Immature natural killer cell (primary cell): ENCODE measurements at places on chromosomes 2 and 18. TPM values are rescaled to one million over a fixed set of nuclear protein-coding genes. Genes with fewer than 3 reads are reported as not detected.

DNA sequence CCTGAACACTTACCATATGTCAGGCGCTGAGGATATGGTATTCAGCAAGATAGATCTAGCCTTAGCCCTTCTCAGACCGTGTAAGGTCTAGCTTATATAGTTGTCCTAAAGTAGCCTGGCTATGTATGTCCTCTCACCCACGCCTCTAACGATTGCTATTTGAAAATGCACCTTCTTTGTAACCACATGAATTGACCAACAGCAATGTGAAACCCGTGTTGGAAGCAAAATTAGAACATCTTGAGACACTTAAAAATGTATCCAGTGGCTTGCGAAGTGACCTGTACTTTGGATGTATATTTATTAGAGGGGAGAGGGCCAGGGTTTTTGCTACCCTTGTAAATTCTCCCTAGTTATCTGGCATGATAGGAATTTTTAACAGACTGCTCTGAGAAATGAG is 860.0 kb upstream of the ZEB2 start:
- no peaks in the 10 kb centered on the region for H3K4me1 ChIP-seq
- H3K36me3 ChIP-seq, result no peaks in the 10 kb centered on the region
- no peak overlapping the region for H3K27ac ChIP-seq
- peaks cover 5% of the 10 kb centered on the region for H3K27me3 ChIP-seq

DNA sequence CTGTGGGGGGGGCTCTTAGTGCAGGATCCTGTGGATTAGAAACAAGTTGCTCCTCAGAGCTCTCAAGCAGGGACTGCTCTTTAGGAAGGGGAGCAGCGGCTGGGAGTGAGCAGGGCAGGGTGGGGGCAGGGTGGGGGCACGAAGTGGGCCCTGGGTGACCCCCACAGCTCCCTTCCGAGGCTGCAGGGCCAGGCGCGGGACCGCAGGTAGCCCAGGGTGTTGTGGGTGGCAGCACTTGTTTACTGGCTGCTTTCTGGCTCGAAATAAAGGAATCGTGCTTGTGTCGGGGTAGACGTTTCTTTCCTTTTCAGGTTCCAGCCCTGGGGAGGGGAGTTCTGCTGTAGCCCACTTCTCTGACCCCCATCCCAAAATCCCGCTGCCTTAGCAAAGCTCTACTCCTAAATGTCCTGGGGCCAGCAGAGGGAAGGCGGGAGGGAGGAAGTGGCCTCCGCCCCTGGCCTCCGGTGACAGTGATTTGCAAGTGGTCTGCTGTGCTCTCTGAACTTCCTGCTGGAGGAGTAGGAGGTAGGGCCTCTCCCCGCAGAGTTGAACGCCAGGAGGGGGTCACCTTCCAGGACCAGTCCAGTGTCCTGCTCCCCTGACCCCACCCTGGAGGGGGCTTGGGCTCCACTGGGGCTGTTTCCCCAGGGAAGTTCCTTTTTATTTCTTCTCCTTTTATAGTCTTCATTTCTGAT is 8.3 kb downstream of the NEU4 start:
- peaks cover 7% of the 10 kb centered on the region for H3K4me1 ChIP-seq
- peaks cover 12% of the 10 kb centered on the region for H3K27me3 ChIP-seq
- H3K27ac ChIP-seq, result peak overlapping the region; percentile 12
- DNase-seq, result peak; percentile 14

Gene NOSTRIN
- polyA plus RNA-seq, result not detected

Gene DNAH7
- polyA plus RNA-seq, result not detected

DNA sequence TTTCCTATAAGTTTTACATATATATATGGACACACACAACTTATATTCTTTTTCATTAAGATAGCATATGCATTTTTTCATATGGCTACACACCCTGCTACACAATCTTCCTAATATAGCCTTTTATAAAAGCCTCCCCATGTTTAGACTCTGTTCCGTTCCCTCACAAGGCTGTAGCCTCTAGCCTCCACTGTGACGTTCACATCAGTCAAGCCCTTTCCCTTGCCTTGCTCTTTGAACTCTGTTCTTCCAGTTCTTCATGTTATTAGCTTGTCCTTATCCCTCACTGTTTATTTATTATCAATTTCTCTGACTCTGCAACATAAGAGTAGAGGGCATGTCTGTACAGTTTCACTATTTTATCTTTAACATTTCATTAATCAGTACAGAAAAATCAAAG is 38.9 kb downstream of the HADHB start:
- no peak overlapping the region for H3K4me3 ChIP-seq
- peaks cover 48% of the 10 kb centered on the region for H3K36me3 ChIP-seq
- no peak for DNase-seq
- peaks cover 2% of the 10 kb centered on the region for H3K27me3 ChIP-seq

Gene EML6
- not detected for polyA plus RNA-seq

GRCh38 chr2:224851811-224852210 is 135.6 kb upstream of the CCDC195 start:
- DNase-seq, result no peak
- H3K4me3 ChIP-seq, result no peak overlapping the region
- peaks cover 36% of the 10 kb centered on the region for H3K36me3 ChIP-seq
- H3K27ac ChIP-seq, result no peak overlapping the region
- H3K4me1 ChIP-seq, result no peaks in the 10 kb centered on the region

DNA sequence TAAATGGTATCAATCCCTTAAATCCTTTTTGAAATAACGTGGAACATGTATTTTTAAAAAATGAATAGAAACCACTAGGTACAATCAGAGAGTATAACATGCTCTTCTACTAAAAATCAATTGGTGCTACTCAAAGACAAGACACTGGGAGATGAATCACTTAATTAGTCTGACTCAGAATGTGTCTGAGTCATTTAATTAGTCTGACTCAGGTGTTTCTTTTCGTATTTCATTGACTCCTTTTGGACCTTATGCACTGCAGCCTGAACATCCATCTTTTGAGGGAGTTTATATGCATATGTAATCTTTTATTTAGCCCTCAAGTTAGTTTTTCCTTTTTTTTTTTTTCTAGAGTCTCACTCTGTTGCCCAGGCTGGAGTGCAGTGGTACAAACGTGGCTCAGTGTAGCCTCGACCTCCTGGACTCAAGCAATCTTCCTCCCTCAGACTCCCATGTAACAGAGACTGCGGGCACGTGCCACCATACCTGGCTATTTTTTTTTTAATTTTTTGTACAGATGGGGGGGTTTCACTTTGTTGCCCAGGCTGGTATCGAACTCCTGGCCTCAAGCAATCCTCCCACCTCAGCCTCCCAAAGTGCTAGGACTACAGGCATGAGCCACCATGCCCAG is 26.5 kb downstream of the PPP4R3B start:
- no peaks in the 10 kb centered on the region for H3K27me3 ChIP-seq
- H3K27ac ChIP-seq, result no peak overlapping the region
- peaks cover 62% of the 10 kb centered on the region for H3K4me1 ChIP-seq
- peaks cover 21% of the 10 kb centered on the region for H3K36me3 ChIP-seq

Gene GALNT3
- polyA plus RNA-seq, result 7.2 TPM

DNA sequence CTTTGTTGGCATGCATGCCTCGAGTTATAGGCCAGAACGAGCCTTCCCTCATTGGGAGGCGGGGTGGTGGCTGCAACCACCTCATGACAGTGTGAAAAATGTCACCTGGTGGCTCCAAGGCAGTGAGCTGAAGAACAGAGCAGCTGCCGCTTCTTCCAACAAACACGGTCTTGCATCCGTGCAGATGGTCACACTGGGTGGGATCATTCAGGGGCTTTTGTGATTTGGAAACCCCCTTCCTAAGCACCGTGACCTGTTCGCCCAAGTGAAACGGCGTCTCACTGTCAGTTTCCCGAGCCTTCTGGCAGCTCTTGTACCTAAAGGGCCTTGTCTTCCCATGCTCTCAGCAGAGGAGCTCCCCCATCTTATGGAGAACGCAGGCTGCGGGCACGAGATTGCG is 159.7 kb downstream of the NAPG start:
- H3K36me3 ChIP-seq, result no peaks in the 10 kb centered on the region
- no peak overlapping the region for H3K27ac ChIP-seq
- no peak for DNase-seq
- no peak overlapping the region for H3K4me3 ChIP-seq
- H3K27me3 ChIP-seq, result peaks cover 8% of the 10 kb centered on the region

Gene PARD3B
- not detected for polyA plus RNA-seq

DNA sequence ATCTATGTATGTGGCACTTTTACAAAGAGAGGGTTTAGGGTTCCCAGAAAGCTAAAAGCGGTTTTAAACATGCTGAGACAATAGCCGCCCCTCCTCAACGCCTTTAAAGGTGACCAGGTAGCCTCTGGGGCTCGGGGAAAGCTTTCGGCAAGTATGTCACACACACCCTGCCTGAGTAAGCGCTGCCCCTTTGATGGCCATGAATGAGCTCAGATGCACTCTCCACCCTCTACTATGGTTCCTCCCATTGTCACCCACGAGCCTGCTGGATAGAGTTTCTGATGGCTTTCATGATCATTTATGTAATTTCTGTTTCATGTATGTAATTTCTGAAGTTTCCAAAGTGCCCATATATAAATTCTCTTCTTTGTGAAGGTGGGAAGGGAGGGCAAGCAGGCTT is 44.1 kb upstream of the GRHL1 start:
- peaks cover 14% of the 10 kb centered on the region for H3K36me3 ChIP-seq
- no peak overlapping the region for H3K27ac ChIP-seq
- DNase-seq, result no peak
- no peaks in the 10 kb centered on the region for H3K27me3 ChIP-seq
- H3K4me3 ChIP-seq, result no peak overlapping the region

Gene ST6GAL2
- polyA plus RNA-seq, result not detected

Gene CD207
- polyA plus RNA-seq, result 0.20 TPM

DNA sequence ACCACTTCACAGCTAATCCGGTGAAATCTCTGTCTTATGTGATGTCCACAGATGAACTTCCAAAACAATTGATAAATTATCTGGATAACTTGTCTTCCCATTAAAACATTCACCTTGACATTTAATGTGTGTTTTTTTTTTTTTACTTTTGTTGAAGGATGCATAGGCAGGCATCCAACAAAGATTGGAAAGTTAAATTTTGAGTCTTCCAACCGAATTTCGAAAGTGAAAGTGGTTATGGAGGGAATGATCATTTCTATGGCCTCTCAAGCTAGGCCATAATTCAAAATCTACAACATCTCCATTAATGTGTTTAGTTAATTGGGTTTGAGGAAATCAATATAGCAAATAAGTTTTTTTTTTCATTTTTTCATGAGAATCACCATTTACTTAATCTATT is 1495.5 kb upstream of the ACVR2A start:
- no peaks in the 10 kb centered on the region for H3K36me3 ChIP-seq
- no peak overlapping the region for H3K4me3 ChIP-seq
- DNase-seq, result no peak

- no peaks in the 10 kb centered on the region for H3K4me1 ChIP-seq
- H3K4me3 ChIP-seq, result no peak overlapping the region
- H3K36me3 ChIP-seq, result peaks cover 3% of the 10 kb centered on the region
- H3K27me3 ChIP-seq, result no peaks in the 10 kb centered on the region
These were observed 40.5 kb downstream of the MTHFD2 start for GRCh38 chr2:74238879-74239278.

Gene KCNJ13
- polyA plus RNA-seq, result 0.56 TPM

GRCh38 chr18:68865021-68865420 is 67.1 kb downstream of the CCDC102B start:
- no peaks in the 10 kb centered on the region for H3K4me1 ChIP-seq
- no peaks in the 10 kb centered on the region for H3K36me3 ChIP-seq
- no peaks in the 10 kb centered on the region for H3K27me3 ChIP-seq
- no peak for DNase-seq
- H3K27ac ChIP-seq, result no peak overlapping the region
- no peak overlapping the region for H3K4me3 ChIP-seq

- H3K4me3 ChIP-seq, result no peak overlapping the region
- peaks cover 5% of the 10 kb centered on the region for H3K27me3 ChIP-seq
- H3K36me3 ChIP-seq, result no peaks in the 10 kb centered on the region
- H3K27ac ChIP-seq, result no peak overlapping the region
- peaks cover 29% of the 10 kb centered on the region for H3K4me1 ChIP-seq
These were observed 9.7 kb downstream of the PMAIP1 start for GRCh38 chr18:59909289-59910036.

Gene NAT8
- polyA plus RNA-seq, result not detected

Gene KCNF1
- not detected for polyA plus RNA-seq

GRCh38 chr2:207635468-207636200 is 10.4 kb upstream of the METTL21A start:
- no peaks in the 10 kb centered on the region for H3K27me3 ChIP-seq
- no peak overlapping the region for H3K4me3 ChIP-seq
- DNase-seq, result no peak
- no peaks in the 10 kb centered on the region for H3K36me3 ChIP-seq
- no peak overlapping the region for H3K27ac ChIP-seq

Gene CNTNAP5
- polyA plus RNA-seq, result not detected

DNA sequence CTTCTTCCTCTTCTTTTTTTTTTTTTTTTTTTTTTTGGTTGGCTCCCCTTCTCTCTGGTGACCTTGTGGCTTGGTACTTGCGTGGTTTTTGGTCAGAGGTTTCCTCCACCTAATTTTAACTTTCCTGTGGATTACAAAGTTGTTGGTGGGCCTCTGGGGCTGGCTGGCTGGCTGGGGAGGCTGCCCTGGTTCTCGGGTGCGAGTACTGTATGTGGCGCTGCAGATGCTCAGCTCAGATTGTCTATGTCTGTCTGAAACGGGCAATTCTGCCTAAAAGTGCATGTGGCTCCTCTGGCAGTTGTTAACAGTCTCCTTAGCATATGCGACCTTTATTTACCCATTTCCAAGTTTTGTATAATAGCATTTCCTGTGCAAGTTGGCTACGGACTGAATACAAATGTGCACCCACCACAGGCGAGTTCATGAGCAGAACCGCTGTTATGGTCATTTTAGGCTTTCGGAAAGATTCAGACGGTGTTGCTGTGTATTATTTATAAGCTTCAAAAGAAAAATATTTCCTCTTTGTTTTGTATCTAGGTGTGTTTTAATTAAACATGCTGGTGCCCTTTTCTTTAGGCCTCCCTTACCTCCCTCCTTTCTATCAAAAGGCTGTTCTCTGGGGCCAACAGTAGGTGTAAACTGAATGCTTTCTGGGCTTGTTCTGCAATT is 4.4 kb downstream of the TBR1 start:
- H3K4me3 ChIP-seq, result no peak overlapping the region
- no peak overlapping the region for H3K27ac ChIP-seq
- H3K36me3 ChIP-seq, result no peaks in the 10 kb centered on the region

DNA sequence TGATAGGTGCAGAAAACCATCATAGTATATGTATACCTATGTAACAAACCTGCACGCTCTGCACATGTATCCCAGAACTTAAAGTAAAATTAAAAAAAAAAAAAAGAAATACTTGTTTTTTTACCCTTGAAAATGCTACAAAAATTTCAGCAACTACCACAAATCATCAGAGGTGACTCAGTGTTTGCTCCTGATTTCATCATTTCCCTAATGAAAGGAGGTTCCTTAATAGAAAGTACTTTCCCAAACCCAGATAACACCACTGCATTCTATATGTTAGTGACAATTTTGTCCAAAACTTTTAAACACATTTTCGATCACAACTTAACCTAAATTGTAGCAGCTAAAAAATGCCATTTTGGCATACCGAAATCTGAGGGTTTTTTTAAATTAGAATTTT is 163.3 kb downstream of the SLC39A10 start:
- H3K36me3 ChIP-seq, result no peaks in the 10 kb centered on the region
- no peaks in the 10 kb centered on the region for H3K4me1 ChIP-seq
- H3K27me3 ChIP-seq, result peaks cover 4% of the 10 kb centered on the region
- no peak overlapping the region for H3K4me3 ChIP-seq
- no peak overlapping the region for H3K27ac ChIP-seq

- no peaks in the 10 kb centered on the region for H3K4me1 ChIP-seq
- H3K4me3 ChIP-seq, result no peak overlapping the region
- no peak overlapping the region for H3K27ac ChIP-seq
- H3K36me3 ChIP-seq, result no peaks in the 10 kb centered on the region
These were observed 180.0 kb upstream of the ARL4C start for GRCh38 chr2:234676783-234677450.

- H3K4me1 ChIP-seq, result no peaks in the 10 kb centered on the region
- H3K4me3 ChIP-seq, result no peak overlapping the region
- H3K27ac ChIP-seq, result no peak overlapping the region
- no peaks in the 10 kb centered on the region for H3K36me3 ChIP-seq
- H3K27me3 ChIP-seq, result peaks cover 7% of the 10 kb centered on the region
- DNase-seq, result no peak
These were observed 55.2 kb upstream of the NRP2 start for GRCh38 chr2:205627085-205627484.
